ENCODE measurements at places on chromosomes 12 and 14. TPM values are rescaled to one million over a fixed set of nuclear protein-coding genes. Genes with fewer than 3 reads are reported as not detected.
A peak's percentile ranks its signal among the peaks of the same experiment; 100 is the strongest.

- H3K36me3 ChIP-seq: no peaks in the 10 kb centered on the region
- no peak overlapping the region for H3K4me3 ChIP-seq
Observed at GRCh38 chr12:76307083-76307482, 41.1 kb downstream of the BBS10 start.

DNA sequence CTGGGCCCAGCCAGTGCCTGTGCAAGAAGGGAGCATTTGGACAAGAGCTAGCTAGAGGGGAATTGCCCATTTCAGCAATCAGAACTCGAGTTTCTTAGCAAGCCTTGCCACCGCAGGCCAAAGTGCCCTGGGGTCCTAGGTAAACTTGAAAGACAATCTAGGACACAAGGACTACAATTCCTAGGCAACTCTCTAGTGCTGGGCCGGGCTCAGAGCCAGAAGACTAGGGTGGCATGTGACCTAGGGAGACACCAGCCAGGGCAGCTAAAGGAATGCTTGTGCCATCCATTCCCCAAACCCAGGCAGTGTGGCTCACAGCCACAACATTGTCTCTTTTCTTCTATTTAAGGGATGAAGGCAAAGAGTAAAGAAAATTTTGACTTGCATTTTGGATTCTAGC is 205.0 kb downstream of the BMP4 start:
- H3K36me3 ChIP-seq: no peaks in the 10 kb centered on the region
- no peak for DNase-seq
- H3K4me1 ChIP-seq: no peaks in the 10 kb centered on the region

DNA sequence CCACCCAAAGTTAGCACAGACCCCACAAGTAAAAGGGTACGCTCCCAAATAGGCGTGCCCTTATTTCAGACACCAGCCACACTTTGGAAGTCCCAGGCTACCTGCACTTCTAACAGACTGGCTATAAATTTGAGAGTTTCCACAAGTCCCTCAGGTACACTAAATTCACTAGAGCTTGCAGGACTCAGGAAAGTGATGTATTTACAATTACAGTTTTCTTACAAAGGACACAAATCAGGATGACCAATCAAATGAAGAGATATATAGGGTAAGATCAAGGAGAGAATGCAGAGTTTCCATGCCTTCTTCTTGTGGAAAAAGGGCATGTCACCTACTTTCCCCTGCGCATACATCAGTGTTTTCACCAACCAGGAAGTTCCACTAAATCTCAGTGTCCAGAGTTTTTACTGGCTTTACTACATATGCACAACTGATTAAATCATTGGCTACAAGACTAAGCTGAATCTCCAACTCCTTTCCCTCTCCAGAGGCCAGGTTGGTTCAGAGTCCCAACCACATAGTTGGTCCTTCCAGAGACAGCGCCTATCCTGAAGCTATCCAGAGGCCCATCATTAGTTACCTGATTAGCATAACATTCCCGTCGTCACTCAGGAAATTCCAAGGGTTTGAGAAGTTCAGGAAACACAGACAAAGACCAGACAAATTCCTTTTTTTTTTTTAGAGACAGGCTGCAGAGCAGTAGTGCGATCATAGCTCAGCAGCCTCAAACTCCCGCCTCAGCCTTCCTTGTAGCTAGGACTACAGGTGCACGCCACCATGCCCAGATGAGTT is 84.2 kb downstream of the DENND5B start:
- H3K4me3 ChIP-seq: no peak overlapping the region
- H3K36me3 ChIP-seq: no peaks in the 10 kb centered on the region

The EXOC3L4 gene
- total RNA-seq: 3.6 TPM

DNA sequence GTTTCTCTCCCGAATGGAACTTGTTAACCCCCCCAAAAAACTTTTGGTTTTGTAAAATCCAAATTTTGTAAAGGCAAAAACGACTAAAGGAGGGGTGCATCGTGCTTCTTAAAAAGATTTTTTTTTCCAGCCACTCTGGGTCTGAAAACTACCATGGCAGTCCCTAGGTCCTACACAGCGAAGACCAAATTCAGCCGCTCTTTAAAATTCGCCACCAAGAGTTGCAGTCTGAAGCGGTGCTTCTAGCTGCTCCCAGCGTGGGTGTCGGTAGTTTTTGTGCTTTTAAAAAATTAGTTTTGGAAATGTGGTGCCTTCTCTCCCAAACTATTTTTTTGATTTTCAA is 873 bp upstream of the GSC start:
- H3K4me1 ChIP-seq: peaks cover 8% of the 10 kb centered on the region
- H3K27ac ChIP-seq: no peak overlapping the region
- H3K27me3 ChIP-seq: peaks cover 15% of the 10 kb centered on the region
- no peak overlapping the region for H3K4me3 ChIP-seq

- DNase-seq: no peak
- peak overlapping the region; percentile 57 for H3K27ac ChIP-seq
- H3K36me3 ChIP-seq: no peaks in the 10 kb centered on the region
Observed at GRCh38 chr14:34362641-34363251, 99.3 kb downstream of the SPTSSA start.

GRCh38 chr12:110365489-110366320 is 37.8 kb downstream of the ANAPC7 start:
- no peaks in the 10 kb centered on the region for H3K36me3 ChIP-seq
- no peaks in the 10 kb centered on the region for H3K27me3 ChIP-seq
- no peak overlapping the region for H3K27ac ChIP-seq
- no peak overlapping the region for H3K4me3 ChIP-seq

The VPS37B gene
- 44.1 TPM for total RNA-seq

The TMEM30B gene
- 22.8 TPM for total RNA-seq

DNA sequence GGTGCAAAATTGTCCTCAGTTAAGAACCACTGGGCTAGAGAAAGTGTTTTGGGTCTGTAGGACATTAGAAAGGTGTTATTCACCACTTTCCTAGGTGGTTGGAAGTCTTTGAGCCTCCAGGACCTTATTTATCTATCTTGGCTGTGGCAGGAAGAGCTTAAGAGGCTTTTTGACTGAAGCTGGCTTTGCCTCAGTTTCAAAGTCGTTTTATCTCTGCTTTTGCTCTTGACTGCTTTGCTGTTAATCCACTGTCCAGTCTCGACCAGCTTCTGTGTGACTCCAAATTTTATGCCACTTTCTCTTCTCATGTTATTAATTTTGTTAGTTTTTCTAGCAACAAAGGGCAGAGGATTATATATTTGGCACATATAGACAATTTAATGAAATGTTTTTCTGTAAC is 60.3 kb downstream of the PPHLN1 start:
- no peaks in the 10 kb centered on the region for H3K27me3 ChIP-seq
- no peaks in the 10 kb centered on the region for H3K4me1 ChIP-seq
- H3K36me3 ChIP-seq: peaks cover 3% of the 10 kb centered on the region
- no peak overlapping the region for H3K4me3 ChIP-seq
- no peak overlapping the region for H3K27ac ChIP-seq
